ENCODE measurements at places on chromosomes 13 and 19. TPM values are rescaled to one million over a fixed set of nuclear protein-coding genes. Genes with fewer than 3 reads are reported as not detected.

DNA sequence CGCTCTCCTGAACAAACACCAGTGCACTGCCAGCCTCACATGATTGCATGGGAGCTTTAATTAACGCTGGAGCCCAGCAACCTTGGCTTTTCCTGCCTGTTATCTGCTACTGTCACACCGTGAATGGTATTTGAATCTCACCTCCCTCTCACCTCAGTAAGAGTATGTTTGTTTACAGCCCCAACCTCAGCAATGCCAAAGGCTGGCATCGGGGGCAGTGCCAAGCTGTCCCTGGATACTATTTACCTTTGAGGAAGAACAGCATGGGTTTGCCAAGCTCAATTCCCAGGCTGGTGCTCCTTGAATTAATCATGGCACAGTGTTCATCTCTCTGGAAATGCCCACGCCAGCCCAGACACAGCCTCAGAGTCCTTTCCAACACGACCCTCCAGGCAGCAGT is 57.2 kb upstream of the SERPINE3 start:
- H3K27me3 ChIP-seq, result no peaks in the 10 kb centered on the region
- no peak overlapping the region for H3K4me3 ChIP-seq
- H3K27ac ChIP-seq, result no peak overlapping the region
- peak; percentile 64 for DNase-seq
- no peaks in the 10 kb centered on the region for H3K4me1 ChIP-seq
- no peaks in the 10 kb centered on the region for H3K36me3 ChIP-seq

FAM83E gene
- total RNA-seq, result not detected

GRCh38 chr19:8363803-8364771 is at the start of gene ANGPTL4:
Gene ANGPTL4, plus strand, starts transcription at chr19:8364155. Its CDS starts 167 bp downstream, at chr19:8364322.
- DNase-seq, result peak; percentile 67
- peaks cover 77% of the 10 kb centered on the region for H3K4me1 ChIP-seq
- H3K27me3 ChIP-seq, result no peaks in the 10 kb centered on the region
- no peaks in the 10 kb centered on the region for H3K36me3 ChIP-seq
- H3K27ac ChIP-seq, result peak within 1 kb of the TSS; percentile 68

- H3K4me1 ChIP-seq, result peaks cover 28% of the 10 kb centered on the region
- DNase-seq, result no peak
- H3K4me3 ChIP-seq, result peak overlapping the region; percentile 90
- H3K36me3 ChIP-seq, result no peaks in the 10 kb centered on the region
Measured at GRCh38 chr19:11261431-11261970, 823 bp downstream of the DOCK6 start.

DNA sequence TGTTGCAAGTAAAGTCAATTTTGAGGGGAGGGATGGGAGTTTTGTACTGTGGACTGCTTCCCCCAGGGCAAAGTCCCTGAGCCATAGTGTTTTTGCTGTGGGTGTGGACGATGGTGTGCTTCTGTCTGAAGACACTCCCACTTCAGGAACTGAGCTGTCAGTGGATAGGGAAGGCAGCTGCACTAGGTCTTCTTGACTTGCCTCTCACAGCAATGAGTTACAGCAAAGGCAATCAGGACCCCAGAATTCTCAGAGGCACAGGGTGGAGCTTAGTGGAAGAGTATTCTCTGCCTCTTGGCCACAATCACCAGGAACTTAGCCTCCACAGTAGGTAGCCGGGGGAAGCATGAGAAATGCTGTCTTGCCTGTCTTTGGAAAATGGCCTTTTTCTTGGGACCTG is 1416.6 kb upstream of the MIR17HG start:
- H3K4me1 ChIP-seq, result no peaks in the 10 kb centered on the region
- no peak for DNase-seq
- H3K27me3 ChIP-seq, result no peaks in the 10 kb centered on the region
- no peaks in the 10 kb centered on the region for H3K36me3 ChIP-seq

- H3K4me1 ChIP-seq, result no peaks in the 10 kb centered on the region
- H3K36me3 ChIP-seq, result no peaks in the 10 kb centered on the region
- H3K27me3 ChIP-seq, result no peaks in the 10 kb centered on the region
- H3K27ac ChIP-seq, result no peak overlapping the region
- DNase-seq, result no peak
Measured at GRCh38 chr13:84237143-84237542, 354.9 kb upstream of the SLITRK1 start.

DNA sequence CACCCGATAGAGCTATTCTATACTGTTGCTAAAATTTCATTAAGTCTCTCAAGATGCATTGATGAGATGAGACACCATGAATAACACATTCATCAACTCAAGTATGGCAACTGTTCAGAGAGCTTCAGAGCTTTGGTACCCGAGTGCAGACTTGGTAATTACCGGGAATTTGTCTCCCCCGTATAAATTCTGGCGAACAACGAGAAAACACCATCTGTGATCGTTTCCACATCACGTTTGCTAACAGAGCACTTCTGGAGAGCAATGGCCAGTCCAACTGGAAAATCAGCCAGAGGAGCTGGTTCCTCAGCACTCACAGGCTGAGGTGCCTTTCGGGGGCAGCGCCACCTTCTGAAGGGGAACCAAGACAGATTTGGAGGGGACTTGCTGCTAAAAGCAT is 40.2 kb downstream of the SUGP2 start:
- peaks cover 62% of the 10 kb centered on the region for H3K36me3 ChIP-seq
- H3K27me3 ChIP-seq, result no peaks in the 10 kb centered on the region
- H3K4me3 ChIP-seq, result no peak overlapping the region
- peaks cover 4% of the 10 kb centered on the region for H3K4me1 ChIP-seq

DNA sequence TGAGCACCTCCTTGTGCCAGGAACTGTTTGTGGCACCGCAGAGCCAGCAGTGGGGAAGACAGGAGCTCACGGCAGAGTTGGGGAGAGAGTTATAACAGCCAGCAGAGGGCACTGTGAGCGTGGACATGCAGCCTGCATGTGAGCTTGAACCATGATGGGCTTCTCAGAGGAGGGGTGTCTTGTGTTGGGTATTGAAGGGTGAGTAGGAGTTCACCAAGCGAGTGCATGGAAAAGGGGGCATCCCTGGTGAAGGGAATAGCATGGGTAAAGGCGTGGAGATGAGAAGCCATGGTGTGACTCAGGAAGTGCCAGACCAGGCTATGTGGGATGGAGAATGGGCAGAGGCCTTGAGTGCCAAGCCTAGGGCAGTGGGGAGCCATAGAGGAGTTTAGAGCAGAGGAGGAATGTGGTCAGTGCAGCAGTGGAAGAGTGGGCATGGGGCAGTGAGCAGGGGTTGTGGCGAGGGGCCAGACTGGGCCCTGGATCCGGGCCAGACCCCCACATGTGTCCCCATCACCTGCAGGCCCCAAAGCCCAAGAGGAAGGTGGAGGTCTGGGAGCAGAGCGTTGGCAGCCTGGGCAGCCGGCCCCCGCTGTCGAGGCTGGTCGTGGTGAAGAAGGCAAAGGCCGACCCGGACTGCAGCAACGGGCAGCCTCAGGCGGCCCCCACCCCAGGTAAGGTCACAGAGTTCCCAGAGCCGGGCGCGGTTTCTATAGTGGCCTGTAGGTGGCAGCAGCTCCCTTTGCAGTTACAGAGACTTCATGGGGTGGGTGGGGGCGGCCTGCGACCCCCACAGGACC is 11.8 kb upstream of the SHD start:
- peak; percentile 34 for DNase-seq
- H3K27ac ChIP-seq, result no peak overlapping the region
- H3K4me1 ChIP-seq, result no peaks in the 10 kb centered on the region

MBD3 gene
- 50.1 TPM for total RNA-seq

PTPRH gene
- total RNA-seq, result 2.9 TPM

DNA sequence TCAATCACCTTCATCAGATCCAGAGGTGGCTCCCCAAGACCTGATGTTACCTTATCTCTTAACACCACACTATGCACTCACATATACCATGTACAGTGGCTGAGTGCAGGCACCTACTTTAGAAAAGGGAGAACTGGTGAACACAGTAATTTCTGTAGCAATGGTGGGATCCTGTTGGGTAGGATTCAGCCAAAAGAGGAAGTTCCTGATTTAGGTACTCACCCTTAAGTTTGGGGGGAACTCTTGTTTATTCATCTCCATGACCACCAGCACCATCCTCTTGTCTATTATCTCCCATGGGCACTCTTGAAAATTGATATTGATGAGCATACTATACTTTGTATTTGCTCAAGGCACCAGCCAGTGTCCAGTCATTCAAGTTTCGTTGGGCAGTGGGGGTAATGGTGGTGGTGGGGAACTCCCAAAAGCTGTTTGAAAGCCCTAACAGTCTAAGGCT is 324.4 kb downstream of the LMO7 start:
- no peaks in the 10 kb centered on the region for H3K4me1 ChIP-seq
- H3K36me3 ChIP-seq, result no peaks in the 10 kb centered on the region
- no peak overlapping the region for H3K4me3 ChIP-seq
- no peak overlapping the region for H3K27ac ChIP-seq

NMRK2 gene
- 550 TPM for total RNA-seq

DNA sequence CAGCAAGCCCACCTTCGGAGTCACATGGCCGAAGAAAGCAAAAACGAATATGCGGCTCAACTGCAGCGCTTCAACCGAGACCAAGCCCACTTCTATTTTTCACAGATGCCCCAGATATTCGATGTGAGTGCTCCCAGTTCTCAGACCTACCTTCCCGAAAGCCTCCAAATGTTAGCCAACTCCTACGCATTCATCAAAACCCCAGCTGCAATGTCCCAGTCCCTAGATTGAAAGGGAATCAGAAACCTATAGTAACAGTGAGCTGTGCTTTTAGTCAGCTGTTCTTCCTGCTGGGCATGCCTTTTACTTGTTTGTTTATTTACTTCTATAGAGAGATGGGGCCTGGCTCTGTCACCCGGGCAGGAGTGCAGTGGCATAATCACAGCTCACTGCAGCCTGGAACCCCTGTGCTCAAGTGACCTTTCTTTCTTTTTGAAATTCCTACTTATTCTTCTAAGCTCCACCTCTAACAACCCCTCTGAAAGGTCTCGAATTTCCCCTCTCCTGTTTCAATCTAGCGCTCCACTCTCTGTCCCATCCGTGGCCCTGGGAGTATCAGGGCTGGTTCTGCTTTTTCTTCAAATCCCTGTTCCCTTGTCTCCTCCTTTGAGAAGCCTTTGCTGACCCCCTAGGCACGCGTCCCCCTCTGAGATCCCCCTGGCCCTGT is 4.4 kb downstream of the TRIP10 start:
- H3K36me3 ChIP-seq, result peaks cover 61% of the 10 kb centered on the region
- H3K4me3 ChIP-seq, result no peak overlapping the region
- peaks cover 45% of the 10 kb centered on the region for H3K4me1 ChIP-seq

PRSS57 gene
- total RNA-seq, result not detected

CCDC194 gene
- total RNA-seq, result not detected

GRCh38 chr13:39095500-39095899 is 57.2 kb downstream of the NHLRC3 start:
- no peak overlapping the region for H3K27ac ChIP-seq
- no peak overlapping the region for H3K4me3 ChIP-seq
- no peaks in the 10 kb centered on the region for H3K36me3 ChIP-seq
- DNase-seq, result no peak
- H3K4me1 ChIP-seq, result no peaks in the 10 kb centered on the region
- no peaks in the 10 kb centered on the region for H3K27me3 ChIP-seq

DNA sequence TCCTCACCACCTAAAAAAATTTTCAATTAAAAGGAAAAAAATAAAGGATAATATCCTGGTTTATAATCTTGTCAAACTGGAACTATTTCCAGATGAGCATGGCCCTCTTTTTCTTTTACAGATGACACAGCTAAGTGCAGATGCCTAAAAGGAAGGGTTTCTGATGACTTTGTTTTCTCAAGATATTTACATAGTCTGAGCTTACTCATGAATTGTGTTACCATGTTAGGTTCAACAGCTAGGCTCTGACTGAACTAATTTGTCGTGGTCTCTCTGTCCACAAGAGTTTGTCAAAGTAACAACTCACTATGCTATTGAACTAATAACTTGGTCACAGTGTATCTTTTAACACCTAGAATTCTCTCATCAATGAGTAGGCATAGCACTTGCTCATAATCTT is 780.8 kb downstream of the GPC5 start:
- H3K27ac ChIP-seq, result no peak overlapping the region
- no peaks in the 10 kb centered on the region for H3K27me3 ChIP-seq
- H3K4me3 ChIP-seq, result no peak overlapping the region
- no peak for DNase-seq
- no peaks in the 10 kb centered on the region for H3K36me3 ChIP-seq

DNA sequence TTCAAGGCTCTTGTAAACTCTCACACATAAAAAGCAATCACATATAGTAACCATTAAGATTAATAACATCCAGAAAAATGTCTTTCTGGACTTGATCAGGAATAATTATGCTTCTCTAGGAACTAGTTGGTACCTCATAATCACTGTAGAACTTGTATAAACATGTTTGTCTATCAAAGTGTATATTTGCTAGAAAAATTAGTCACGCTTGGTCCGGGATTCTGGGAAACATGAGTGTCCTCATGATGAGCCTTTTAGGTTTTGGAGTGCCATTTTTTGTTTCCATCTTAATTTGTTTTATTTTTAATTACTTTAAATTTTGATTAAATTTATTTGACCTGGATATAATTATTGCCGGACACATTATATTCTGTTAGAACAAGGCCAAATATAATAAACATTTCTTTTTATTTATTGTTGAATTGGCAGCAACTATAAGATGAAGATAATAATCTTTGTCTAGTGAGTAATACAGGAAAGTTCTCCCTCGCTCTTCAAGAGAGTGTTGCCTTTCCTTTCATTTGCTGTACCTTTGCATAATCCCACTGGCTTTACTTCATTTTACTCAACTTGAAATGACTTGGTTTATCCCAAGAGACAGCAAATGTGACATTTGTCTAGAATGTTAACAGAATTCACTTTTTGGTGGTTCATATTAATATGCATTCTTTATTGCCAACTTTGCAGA is 207.0 kb downstream of the NALCN start:
- no peaks in the 10 kb centered on the region for H3K27me3 ChIP-seq
- H3K4me3 ChIP-seq, result no peak overlapping the region
- H3K36me3 ChIP-seq, result no peaks in the 10 kb centered on the region
- H3K27ac ChIP-seq, result no peak overlapping the region
- H3K4me1 ChIP-seq, result no peaks in the 10 kb centered on the region
- DNase-seq, result no peak

CACNG7 gene
- total RNA-seq, result not detected

DNA sequence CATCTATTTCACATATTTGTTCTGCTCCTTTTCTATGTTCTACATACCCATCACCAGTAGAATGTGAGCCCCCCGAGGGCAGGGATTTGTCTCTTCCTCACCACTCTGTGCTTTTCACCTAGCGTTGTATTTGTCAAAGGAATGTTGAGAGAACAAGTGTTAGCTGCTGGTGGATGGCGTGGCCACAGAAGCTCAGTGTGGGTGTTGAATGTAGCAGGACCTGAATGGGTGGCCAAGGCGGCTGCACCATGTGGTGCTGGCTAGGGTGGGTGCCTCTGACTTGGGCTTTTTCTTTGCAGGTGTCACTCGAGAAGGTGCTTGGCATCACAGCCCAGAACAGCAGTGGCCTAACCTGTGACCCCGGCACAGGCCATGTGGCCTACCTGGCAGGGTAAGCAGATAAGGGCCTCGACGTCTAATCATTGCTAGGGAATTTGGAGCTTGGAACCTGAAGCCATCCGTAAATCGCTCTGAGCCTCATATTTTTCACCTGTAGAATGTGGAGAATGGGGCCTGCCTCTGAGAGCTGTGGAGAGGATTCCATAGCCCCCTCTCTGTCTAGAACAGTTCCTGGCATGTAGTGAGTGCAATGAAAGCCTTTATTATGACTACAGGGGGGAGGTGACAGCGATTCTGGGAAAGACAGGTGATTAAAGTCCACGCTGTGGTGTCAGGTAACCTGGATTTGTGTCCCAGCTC is 3.9 kb downstream of the WDR62 start:
- H3K4me3 ChIP-seq, result no peak overlapping the region
- H3K4me1 ChIP-seq, result peaks cover 5% of the 10 kb centered on the region
- DNase-seq, result no peak
- peaks cover 7% of the 10 kb centered on the region for H3K36me3 ChIP-seq

THSD1 gene
- total RNA-seq, result 5.4 TPM

- H3K4me1 ChIP-seq, result peaks cover 49% of the 10 kb centered on the region
- H3K27ac ChIP-seq, result peak overlapping the region; percentile 99
- no peaks in the 10 kb centered on the region for H3K27me3 ChIP-seq
Measured at GRCh38 chr19:41860419-41861115, 512 bp downstream of the RPS19 start.

ZNF90 gene
- 2.6 TPM for total RNA-seq

CEACAM6 gene
- 0.12 TPM for total RNA-seq

LHB gene
- total RNA-seq, result not detected

C19orf67 gene
- not detected for total RNA-seq
